ENCODE measurements at places on chromosomes 3 and 15.

- no peak for DNase-seq
Observed at GRCh38 chr3:37941608-37942508, 48.7 kb upstream of the VILL start.

DNA sequence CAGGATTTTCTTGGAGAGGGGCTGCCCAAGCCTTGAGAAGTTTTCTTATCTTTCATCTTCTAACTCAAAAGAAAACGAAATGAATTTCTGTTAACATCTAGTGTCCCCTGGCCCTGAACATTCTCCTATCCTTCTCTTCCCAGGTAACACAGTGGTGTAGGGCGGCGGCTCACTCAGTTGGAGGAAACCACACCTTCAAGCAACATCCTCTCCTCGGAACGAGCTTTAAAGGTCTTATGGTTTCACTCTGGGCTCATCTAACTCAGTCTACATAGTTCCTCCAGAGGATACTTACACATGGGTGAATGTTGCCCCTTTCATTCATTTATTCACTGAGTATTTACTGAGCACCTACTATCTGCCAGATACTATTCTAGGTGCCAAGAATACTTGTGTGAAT lies 31.0 kb upstream of the KLHL6 start:
- DNase-seq, result no peak

DNA sequence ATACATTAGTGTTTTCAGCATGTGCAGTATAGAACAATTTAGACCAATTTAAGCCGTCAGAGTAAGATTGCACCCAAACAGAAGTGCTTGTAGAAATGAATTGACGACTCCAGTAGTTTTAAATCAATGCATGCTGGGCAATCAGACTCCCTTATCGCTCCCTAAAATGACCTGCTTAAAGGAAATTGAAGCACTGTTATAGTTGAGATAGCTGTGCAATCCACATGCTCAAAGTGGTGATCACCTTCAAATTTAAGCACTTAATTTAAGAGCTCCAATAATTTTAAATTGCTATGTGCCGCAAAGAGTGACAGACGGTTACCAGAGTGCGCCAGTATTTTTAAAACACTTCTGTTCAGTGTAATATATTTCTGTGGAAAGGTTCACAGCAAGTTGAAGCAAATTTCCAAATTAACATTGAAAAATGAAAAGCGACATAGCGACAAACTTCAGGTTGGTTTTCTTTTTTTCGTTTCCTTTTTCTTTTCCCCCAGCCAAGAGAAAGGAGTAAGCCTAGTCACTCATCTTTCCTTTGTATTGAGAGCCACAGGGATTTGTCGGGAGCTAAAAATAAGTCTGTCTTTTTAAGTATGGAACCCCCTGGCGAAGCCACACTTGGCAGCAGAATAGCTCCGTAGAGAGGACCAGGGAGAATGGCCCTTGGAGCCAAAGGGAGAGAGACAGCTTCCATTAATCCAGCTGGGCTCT lies 436.4 kb upstream of the RBMS3 start:
- DNase-seq, result no peak

DNA sequence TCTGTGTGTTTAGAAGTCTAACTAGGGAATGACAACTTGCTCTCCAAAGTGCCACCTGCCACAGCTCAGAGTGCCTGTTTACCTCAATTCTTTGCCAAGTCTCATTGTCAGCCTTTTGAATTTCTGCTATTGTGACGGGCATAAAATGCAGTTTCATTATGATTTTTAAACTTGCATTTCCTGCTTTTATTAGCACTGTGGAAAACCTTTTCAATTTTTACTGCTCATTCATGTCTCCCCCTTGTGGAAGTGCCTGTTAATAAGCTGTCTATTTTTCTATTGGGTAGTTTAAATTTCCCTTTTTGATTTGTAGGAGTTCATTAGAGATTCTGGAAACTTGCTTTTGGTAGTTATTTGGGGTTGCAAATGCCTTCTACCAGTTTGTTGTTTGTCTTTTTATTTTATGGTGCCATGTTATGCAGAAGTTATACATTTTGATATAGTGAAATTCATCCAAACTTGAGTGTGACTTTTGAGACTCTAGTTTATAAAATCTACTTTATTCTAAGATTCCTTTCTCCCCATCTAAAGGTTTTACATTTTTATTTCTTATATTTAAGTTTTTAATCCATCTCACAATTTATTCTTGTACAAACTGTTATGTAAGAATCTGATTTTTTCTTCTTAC lies 53.9 kb upstream of the FRMD4B start:
- peak; percentile 15 for DNase-seq

DNA sequence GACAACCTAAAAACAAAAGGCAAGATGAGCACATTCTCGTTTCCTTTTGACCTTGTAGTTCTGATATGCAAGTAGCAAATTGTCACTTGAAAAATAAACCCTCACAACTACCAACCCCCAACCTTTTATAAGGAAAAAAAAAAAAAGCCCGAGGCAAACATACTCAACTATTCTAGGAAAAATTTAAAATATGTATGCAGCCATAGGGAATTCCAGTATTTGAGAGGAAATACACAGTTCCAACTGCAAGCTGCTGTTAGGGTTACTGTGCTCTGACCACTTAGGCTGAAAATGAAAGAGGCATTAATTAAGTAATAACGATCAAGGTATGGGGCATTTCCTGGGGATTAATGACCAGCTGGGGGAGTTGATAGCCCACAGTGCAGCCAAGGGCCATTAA lies 281.9 kb upstream of the DPH6 start:
- DNase-seq, result no peak

- DNase-seq, result peak; percentile 14
Observed at GRCh38 chr3:8488411-8488810, 13.2 kb upstream of the LMCD1 start.

GRCh38 chr3:5166846-5167245 lies 20.7 kb upstream of the EDEM1 start:
- no peak for DNase-seq

DNA sequence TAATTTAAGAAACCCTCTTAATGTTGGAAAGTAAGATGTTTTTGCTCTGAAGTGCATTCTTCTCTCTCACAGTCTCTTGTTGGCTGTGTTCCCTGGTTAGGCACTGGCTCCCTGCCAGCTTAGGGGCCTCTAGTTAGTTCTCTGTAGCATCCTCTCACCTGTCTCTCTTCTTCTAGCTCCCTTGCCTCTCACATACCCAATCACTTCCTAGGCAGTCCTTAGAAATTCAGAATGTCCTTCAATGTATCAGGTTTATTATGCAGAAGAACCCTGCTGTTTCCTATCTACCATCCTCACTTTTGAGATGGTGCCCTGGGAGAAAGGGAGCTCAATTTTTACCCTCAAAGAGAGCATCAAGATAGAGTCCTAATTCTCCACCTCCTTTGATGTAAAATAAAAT lies 36.2 kb upstream of the CPNE4 start:
- no peak for DNase-seq

DNA sequence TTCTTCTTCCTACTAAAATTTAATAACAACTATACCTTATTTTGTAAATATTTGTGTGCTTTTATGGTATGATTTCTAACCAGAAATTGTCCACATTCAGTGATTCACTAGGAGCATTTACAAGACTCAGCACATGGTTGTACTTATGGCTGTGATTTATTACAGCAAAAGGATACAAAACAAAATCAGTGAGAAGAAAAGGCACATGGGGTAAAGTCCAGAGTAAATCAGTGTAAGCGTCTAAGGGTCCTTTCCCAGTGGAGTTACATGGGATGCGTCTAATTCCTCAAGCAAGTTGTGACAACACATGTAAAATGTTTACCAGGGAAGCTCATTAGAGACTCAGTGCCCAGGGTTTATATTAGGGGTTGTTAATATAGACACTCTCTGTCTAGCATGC lies 31.1 kb downstream of the RNF13 start:
- no peak for DNase-seq

DNA sequence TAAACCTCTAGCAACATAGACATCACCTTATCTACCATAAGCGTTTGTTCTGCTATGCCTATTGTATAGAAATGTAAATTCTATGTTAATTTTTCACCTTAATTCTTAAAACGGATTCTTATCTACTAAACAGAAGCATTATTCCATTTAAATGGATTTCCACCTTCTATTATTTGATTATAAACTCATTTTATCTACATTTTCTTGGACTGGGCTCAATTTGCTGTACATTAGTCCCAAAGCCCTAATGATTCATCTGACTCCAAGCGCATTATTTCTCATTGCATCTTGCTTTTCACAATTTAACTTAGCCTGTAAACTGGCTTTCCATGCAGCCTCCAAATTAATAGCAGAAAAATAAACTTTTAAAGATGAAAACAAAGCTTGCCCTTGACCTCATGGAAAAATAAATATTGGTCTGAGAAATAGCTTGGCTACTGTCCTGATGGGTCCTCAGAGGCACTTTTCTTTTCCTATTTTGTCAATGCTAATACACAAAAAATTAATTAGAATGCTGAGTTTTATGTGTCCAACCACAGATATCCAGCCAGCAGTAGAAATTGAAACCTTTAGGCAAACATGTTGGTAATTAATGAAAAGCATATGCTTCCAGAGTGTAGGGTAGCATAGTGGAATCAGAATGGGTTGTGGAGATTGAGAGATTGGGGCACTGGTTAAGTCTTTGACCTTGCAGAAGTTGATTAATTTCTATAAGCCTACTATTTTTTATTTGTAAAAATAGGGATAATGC lies 81.4 kb upstream of the CFAP20DC start:
- peak; percentile 9 for DNase-seq
